ENCODE measurements at places on chromosomes 2 and 18.
A peak's percentile ranks its signal among the peaks of the same experiment; 100 is the strongest.

- DNase-seq: no peak
Observed at GRCh38 chr2:149148194-149149006, 109.9 kb downstream of the LYPD6B start.

DNA sequence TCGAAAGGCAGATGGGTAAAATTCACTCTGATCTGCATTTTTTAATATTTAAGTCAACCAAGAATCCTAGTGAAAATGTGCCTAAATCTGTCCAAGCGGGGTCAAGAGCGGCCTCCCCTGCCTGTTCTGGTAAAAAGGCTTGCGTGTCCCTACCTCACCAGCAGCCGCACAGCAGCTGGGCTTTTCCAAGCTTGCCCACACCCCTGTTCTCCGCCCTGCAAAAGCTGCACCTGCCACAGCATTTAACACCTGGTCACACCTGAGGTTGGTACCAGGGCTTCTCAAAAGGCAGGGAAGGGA lies 25.8 kb upstream of the TMEM182 start:
- DNase-seq: no peak

- DNase-seq: no peak
Observed at GRCh38 chr2:70648961-70649360, 95.3 kb upstream of the TGFA start.

DNA sequence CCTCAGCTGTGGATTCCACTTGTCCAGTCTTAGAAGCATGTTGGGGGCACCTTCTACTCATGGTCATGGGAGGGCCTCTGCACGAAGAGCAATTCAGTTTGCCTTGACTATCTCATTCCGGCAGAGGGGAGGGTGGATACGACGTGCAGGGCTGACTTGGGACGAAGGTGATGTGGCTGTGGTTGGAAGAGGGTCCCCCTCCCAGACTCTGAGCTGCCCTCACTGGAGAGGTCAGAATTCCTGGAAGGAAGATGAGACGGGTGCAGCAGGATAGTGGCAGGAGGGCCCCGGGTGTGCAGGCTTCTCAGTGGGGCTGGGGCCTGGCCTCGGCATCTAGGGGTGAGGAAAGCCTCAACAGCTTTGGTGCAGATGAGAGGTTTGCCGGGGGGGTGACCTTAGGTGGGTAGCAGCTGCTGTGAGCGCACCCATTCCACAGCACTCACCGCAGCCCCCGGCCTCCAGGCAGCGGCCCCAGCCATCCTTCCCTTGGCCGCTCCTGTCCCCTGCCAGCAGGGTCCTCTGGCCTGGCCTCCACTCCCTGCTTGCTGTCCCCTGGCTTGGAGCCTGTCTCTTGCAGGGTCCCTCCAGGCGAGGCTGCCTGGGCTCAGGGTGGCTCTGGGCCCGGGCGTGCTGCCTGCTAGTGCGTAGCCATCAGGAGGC lies 3.2 kb downstream of the RNPEPL1 start:
- DNase-seq: no peak

- no peak for DNase-seq
Observed at GRCh38 chr2:227324642-227324994, 433 bp upstream of the MFF start.

DNA sequence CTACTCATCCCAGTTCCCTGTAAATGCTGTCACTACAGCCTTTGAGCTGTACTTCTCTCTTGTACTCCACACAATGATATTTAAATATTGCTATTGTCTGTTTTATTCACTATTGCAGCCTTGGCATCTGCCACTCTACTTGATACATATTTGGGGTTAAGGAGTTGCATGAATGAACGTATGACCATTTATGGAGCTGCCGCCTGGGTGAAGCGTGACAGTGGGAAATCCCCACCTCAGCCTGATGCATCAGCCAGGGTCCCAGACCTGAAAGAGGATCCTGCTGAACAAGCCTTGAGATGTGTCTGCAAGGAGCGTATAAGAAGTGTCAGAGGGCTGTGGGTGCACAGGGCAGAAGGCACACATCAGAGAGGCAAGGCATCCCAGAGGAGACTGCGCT lies 39.1 kb downstream of the MRPL35 start:
- DNase-seq: peak; percentile 12

DNA sequence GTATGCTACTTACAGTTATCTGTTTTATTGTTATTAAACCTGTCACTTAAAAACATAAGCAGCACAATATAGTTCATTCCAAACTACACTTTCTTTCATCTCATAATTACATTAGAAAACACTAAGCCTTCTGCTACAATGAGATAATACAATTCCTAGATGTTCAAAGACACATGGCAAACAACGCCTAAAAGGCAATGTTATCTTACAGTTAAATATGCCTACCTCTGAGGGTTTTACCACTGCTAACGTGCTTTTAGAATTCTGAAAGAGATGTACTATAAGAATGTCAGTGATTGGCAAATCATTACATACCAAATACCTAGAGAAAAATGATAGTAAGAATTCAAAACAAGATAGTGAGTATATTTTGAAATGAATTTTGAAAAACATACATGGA lies 46.8 kb upstream of the SPOPL start:
- DNase-seq: no peak

DNA sequence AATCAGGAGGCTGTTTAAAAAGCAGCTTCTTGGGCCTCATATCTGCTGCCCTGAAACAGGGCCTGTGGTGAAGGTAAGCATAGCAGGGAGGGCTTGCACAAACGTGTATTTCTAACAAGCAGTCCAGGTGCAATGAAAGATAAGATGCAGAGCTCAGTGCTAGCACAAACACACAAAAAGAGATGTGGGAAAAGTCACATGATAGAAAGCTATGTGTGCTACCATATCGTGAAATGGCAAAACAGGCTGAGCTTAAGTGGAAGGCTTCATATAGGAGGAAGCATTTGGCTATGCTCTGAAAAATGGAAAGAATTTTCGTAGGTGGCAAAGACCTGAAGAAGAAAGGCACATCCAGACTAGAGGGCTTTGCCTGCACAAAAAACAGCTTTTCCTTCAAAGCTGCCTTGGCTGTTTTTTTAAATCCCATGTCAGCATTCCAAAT lies 10.2 kb downstream of the RSAD2 start:
- DNase-seq: no peak

GRCh38 chr2:235745597-235745996 lies 251.8 kb downstream of the AGAP1 start:
- DNase-seq: no peak

GRCh38 chr2:85222792-85223191 lies 89.6 kb downstream of the TCF7L1 start:
- DNase-seq: no peak

GRCh38 chr2:237408335-237409000 lies 5.5 kb downstream of the COL6A3 start:
- no peak for DNase-seq

- DNase-seq: no peak
Observed at GRCh38 chr2:178998539-178998938, 51.4 kb downstream of the CCDC141 start.

- DNase-seq: no peak
Observed at GRCh38 chr2:36493306-36493705, 104.7 kb downstream of the FEZ2 start.

DNA sequence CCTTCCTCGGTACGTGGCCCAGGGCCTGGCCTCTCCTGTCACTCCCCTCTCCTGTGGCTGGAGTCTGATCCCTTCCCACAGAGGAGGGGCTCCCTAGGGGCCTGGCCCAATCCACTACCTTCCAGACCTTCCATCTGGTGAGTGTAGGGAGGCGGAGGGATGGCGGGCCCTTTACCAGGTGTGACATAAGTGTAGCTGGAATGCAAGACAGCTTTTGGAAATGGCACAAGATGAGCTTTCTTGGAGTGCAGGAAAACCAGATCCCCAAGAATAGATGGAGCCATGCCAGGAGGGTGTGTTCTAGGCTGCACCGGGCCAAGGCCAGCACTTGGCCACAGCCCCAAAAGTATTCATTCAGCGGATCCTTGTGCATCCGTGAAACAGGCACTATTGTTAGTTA lies 30.1 kb downstream of the IGFBP5 start:
- DNase-seq: no peak

DNA sequence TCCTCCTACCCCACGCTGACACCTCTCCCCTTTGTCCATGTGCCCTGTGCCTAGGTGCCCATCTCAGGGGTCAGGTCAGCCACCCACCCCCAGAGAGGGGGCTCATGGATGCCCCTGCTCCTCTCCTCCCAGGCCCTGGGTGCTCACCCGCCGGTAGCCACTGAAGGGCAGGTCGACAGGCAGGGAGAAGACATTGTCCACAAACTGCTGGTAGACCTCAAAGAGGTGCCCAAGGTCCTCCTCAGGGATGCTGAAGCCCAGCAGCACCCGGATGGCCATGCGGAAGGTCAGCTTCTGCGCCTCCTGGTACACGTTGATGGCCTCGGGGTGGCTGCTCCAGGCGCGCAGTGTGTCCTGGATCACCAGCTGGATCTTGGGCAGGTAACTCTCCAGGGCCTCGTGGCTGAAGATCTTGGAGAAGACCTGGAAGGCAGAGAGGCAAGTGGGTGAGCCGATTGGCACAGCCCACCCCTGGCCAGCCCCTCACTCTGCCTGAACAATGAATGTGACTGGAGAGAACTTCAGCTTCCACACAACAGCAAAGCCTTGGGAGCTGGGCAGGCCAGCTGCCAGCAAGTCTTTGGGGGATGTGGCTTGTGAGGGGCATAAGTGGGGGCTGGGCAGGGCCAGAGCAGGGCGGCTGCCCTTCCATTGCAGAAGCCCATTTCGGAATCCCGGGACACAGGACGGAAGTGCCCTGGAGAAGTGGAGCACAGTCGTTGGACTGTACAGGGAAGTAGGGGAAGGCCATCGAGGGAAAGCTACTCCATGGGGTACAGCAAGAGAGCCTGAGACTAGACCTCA lies 12.5 kb downstream of the CYP26B1 start:
- DNase-seq: no peak

DNA sequence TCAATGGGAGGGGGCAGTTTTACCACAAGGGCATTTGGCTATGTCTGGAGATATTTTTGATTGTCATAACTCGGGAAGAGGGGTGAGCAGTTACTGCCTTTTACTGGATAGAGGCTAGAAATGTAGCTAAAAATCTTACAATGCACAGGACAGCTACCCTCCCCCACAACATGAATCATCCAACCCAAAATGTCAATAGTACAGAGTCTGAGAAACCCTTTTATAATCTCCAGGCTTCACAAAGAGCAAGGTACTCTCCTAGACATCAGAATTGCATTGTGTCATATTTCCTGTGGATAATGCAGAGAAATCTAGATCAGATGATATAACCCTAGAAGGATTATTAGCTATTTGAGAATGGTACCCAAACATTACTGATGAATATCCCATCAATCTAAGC lies 277.1 kb upstream of the NRP2 start:
- no peak for DNase-seq

GRCh38 chr2:156399224-156399949 lies 36.8 kb upstream of the GPD2 start:
- no peak for DNase-seq

DNA sequence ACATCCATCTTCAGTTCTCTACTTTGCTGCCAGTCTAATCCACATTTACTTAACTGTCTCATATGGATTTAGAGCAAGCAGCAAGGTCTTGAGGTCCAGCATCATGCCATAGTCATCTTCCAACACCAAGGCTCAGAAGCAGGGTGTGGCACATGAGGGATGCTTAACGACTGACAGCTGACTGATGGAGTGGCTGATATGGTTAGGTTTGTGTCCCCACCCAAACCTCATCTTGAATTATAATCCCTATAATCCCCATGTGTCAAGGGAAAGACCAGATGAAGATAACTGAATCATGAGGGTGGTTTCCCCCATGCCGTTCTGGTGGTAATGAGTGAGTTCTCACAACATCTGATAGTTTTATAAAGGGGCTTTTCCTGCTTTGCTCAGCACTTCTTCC lies 257.3 kb downstream of the NBAS start:
- no peak for DNase-seq

DNA sequence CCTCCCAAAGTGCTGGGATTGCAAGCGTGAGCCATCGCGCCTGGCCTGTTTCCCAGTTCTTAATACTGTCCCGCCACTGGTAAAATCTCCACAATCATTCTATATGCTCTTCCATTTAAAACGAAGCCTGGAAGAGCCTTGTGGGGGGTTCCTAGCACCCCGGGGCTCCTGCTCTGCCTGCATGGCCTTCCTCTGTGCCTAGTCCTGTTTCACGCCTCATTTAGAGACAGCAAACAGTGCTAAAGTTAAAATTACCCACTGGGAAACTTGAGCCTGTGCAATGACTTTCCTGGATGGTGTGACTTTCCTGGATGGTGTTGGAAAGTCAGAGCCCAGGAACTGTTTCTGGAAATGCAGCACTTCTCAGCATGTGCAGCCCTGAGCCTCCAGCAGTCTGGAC lies 55.0 kb downstream of the INPP5D start:
- no peak for DNase-seq

DNA sequence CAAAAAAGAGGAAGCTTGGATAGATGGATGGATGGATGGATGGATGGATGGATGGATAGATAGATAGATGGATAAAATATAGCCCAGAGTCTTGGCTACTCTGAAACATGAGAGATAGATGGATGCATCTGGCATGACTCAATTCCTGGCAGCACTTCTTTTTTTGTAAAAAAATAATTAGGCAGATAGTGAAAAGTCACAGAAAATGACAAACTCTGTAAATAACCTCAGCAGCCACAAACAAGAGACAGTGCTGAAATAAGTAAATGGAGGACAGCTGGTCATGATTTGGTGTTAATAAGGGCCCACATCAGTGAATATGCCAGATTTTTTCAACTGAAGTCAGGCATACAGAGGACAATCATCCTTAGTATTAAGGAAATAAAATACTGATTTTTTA lies 585.0 kb upstream of the GCFC2 start:
- DNase-seq: no peak

- DNase-seq: no peak
Observed at GRCh38 chr2:197264332-197264731, 46.2 kb downstream of the ANKRD44 start.

DNA sequence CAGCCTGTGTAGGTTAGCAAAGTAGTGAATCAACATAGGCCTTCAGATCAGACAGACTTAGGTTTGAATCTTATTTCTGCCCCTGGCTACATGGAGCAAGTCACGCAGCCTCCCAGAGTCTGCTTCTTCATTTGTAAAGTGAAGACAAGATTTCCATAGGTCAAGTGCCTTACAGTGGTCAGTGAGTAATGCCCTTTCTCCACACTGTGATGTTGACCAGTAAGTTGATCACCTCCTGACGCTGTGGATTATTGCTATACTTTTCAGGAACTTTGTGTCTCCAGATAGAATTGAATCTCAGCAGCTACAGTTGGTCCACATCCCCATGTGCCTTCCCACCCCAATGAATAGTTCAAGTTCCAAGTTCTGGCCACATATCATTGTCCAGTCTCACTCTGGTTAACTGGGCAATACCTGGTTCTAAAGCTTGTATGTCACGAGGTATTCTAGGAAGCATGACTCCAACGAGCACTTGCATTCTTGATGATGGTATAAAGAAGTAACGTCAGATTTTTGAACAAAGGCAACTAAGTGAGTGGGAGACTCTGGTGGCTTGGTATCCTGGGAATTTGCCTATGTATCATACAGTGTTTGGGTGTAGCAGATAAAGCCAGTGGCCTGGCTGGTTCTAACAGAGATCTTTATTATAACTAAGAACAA lies 2.1 kb upstream of the CLIP4 start:
- DNase-seq: no peak
